ENCODE measurements at places on chromosomes 1 and 21.
A peak's percentile ranks its signal among the peaks of the same experiment; 100 is the strongest.

GRCh38 chr21:45088729-45089128 lies 14.3 kb downstream of the ADARB1 start:
- no peak for DNase-seq

DNA sequence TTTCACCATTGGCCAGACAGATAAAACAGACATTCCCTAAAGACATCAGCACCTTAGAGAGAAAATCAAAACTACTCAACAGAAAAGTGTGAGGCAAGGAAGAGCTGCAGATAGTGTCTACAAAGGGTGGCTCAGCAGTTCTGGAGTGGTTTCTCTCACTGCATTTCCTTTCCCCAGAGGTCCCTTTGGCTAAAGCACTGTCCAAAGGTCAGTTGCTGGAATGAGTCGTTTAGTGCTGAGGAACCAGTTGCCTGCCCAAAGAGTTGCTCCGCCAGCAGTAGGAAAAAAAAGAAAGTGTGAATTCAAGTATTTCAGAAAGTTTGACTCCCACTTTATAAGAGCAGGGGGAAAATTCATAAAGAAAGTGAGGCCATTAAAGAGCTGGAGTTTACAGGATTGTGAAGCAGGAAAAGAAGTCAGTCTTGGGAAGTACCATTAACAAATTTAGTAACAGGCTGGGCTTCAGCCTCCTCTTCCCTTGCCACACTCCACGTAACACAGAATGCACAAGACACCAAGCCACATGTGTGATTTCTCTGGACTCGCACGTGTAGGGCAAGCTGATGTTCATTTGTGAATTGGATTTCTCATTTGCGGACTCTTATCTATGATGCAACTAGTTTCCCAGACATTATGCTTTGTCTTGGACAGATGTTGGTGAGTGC lies 122.2 kb downstream of the RUNX1 start:
- no peak for DNase-seq

DNA sequence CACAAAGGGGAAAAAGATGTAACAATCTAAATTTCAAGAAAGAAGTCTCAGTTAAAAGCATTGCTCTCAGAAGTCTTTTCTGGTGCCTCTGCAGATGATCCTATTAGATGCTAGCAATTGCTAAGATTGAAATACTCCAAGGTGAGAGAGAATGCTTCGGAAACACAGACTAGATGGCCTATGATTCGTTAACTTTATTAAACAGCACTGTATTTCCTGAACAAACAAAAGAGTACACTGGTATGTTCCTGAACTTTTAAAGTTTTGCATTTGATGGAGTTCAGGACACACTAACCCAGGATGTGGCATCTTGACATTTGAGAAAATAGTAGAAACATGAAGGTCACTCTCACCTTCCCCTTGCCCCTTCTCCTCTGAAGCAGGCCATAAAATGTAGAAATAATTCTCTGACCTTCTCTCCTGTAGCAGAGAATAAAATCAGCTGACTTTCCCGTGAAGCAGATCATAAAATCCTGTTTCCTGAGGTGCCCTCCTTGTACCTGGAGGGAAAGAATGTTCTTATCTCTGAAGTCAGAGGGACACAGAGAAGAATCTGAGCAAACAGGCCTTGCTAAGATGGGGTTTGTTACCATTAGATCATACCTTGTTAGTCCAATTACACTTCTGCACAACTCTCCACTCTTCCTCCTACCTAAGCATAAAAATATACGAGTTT lies 142.9 kb upstream of the USP25 start:
- no peak for DNase-seq

DNA sequence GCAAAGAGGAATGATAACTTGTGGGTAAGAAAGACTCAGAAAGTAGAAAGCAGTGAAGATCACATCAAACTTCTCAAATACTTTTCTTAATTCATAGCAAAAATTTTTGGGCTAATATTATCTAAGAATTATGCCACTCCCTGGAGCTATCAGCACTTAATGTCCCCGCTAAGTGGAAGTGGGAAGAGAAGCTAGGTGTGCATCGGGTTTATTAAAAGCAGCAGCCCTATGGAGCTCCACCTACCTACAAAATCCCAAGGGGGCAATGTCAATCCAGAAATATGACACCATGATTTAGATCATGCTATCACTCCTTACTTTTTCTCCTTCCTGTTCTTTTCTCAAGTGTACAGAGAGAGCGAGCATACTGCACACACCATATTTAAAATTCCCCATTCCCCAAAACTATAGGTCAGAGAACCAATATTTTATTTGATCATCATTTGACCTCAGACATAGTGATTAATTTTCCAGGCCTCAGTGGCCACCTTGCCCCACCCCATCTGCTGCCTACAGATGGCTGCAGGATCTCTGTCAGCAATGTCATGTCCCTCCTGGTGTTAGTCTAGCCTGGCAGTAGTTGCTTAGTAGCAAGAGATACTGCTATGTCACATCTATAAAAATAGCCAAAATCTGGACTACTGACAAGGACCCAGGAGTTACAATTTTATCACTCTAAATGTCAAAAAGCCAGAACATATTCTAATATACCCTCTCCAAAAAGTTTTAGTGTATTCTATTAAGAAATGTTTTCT lies 66.6 kb downstream of the MAP3K21 start:
- no peak for DNase-seq

GRCh38 chr1:10833630-10834557 lies 37.4 kb upstream of the CASZ1 start:
- DNase-seq: no peak

GRCh38 chr1:156128654-156129597 lies 14.4 kb downstream of the LMNA start:
- DNase-seq: no peak

DNA sequence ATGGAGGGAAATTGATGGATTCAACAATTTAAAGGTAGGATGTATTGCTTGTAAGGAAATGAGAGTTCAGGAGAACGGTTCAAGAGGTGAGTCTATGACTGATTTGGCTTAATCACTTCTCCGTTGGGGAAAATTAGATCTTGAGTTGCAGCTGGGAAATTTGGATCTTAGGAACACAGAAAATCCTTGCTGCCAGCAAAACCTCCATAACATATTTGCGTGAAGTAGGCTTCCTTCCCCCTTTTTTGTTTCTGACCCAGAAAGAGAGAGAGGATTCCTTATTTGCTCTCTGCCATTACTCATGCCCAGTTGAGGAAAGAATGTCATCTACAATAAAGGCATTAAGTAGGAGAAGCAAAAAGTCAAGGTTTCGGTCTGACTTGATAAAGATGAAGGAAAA lies 73.5 kb upstream of the PDC start:
- no peak for DNase-seq

DNA sequence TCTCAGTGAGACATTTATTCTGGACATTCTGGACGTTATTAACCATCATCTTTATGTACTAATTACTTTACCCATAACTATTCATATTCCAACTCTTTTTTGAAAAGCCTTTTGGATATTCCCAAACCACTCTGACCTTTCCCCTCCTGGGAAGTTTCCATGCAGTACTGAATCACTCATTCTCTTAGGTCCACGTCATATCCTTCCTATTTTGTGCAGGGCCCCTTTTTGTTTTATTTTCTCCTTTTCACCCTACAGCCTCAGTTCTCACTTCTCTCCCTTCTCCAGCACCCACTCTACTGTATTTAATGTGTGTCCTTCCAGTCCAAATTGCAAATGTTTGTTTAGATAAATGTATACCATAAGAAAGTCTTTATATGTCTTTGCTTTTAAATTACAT lies 16.4 kb upstream of the ATP1A1 start:
- no peak for DNase-seq

- peak; percentile 44 for DNase-seq
Observed at GRCh38 chr1:171295821-171296220, 18.2 kb upstream of the FMO4 start.

DNA sequence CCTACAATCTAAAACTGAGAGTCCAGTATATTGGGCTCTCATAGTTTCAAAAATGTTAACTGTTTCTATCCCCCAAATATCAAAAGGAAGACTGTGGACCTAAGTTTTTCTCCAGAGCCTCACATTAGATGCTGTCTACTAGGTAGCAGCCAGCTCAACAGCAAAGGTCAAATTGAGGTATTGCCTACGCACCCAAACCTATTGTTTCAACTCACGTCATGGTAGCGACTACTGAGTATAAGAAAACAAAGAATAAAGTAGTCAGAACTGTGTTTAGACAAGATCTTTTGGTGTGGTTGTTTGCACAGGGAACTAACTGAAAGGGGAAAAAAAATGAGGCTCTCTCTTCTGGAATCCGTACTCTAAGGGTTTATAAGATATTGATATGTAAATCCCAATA lies 173.2 kb downstream of the LBR start:
- DNase-seq: no peak

GRCh38 chr1:95068956-95069709 lies 3.6 kb downstream of the ALG14 start:
- no peak for DNase-seq

DNA sequence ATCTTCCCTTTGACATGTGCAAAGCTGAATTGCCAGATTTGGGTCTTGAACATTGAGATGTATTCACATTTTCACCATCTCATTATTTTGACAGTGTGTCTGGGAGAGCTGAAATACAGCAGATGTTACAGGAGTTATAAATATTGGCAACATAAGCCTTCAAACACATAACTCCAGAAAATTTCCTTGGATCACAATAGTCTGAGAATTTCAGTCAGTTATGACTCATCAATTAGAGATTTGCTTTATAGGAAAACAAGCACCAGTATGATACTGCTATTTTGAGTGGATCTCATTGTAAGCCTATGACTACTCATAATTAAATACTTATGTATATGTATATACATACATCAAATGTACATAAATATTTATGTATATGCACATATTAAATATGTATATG lies 1171.8 kb downstream of the AMY1C start:
- no peak for DNase-seq

- DNase-seq: no peak
Observed at GRCh38 chr1:220044678-220045355, 1.5 kb downstream of the EPRS1 start.

DNA sequence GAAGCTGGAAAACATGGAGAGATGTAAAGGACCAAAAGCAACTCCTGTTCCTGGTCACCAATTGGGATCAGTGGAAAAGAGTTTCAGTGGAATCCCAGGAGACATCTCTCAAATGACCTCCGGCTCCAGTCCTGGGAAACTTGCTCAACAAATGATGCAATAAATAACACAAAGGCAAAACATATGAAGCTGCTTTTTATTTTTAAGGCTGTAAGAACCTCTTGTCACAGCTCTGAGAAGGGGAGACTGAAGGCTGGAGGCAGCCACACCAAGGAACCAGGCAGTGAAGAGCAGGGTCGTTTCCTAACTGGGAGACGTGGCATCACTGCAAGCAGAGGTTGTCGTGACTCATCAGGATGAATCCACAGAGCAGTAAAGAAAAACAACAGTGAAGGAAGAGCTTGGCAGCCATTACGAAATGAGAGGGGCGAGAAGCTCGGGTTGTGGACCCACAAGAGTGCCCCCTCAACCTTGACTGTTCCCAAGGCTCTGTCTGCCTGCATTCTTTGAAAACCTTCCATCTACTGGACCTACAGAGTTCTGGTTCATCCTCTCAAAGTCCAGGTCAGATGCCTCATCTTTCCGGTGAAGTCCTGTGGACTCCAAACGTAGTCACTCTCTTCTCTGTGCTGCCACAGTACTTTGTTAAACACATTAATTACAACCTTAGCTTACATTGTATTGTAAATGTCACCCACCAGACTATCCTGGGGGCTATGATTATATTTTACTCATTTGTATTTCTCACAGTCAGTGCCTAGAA lies 32.1 kb downstream of the JAK1 start:
- no peak for DNase-seq

- DNase-seq: no peak
Observed at GRCh38 chr1:159646687-159647086, 59.1 kb downstream of the APCS start.

DNA sequence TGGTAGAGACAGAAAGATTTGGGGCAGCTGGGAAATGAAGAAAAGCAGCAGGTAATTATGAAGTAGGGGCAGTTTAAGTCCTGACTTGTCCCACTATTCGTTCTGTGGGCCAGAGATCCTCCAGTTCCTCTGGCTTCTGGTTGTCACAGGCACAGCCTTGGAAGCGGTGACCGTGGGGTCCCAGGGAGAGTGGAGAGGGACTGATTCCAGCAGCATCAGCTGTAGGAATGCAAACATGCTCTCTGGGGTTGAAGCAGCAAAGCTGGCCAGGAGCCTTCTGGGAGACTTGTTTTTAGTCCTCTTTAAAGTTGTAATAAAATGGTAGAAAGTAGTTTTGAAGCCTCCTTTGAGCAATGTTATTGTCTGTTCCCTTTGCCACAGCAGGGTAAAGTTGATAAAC lies 488.0 kb downstream of the LMO4 start:
- DNase-seq: no peak

- DNase-seq: no peak
Observed at GRCh38 chr1:191460234-191460633, 698.0 kb upstream of the RGS18 start.

DNA sequence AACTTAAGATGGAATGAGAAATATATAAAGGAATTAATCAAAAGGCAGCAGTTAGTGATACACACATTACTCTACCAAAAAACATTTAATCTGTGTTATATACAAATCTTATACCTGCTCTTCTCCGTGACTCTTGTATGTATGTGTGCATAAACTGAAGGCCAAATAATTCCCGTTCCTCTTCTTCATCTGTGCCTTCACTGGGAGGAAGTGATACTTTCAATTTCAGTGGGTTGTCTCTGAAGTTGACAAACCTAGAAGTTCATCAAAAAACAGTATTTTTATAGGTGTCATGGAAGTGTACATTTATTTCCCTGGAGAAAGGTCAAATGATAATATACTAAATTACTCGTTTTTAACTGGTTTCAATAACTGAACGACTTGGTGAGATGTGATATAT lies 19.3 kb downstream of the TRMT13 start:
- DNase-seq: no peak

DNA sequence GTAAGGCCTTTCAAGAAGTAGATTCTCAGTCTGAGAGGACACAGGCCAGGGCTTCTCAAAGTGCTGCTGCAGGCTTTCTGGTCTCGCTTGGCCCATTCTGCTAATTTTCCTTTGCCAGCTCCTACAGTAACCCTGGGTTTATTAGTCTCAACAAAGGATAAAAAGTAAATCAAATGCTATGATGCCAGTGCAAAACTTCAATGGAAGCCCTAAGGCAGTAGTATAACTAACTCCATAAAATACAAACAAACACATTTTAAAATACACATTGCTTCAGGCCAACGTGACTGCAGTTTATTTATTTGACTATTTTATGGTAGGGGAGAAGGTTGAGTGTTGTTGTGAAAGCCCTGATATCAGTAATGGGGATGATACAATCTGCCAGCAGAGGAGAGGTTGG lies 89.6 kb downstream of the NRDC start:
- no peak for DNase-seq

GRCh38 chr1:10594595-10595223 lies 120.0 kb downstream of the PEX14 start:
- no peak for DNase-seq

GRCh38 chr1:64969305-64970046 lies 3.1 kb upstream of the JAK1 start:
- no peak for DNase-seq

- no peak for DNase-seq
Observed at GRCh38 chr1:95383111-95383510, 149.1 kb downstream of the RWDD3 start.

GRCh38 chr1:35539824-35540261 lies 17.4 kb downstream of the KIAA0319L start:
- DNase-seq: no peak
